ENCODE measurements at places on chromosomes 5 and 9.

GRCh38 chr9:108746001-108746400, 109.8 kb downstream of the ACTL7B start:
- DNase-seq, result no peak

DNA sequence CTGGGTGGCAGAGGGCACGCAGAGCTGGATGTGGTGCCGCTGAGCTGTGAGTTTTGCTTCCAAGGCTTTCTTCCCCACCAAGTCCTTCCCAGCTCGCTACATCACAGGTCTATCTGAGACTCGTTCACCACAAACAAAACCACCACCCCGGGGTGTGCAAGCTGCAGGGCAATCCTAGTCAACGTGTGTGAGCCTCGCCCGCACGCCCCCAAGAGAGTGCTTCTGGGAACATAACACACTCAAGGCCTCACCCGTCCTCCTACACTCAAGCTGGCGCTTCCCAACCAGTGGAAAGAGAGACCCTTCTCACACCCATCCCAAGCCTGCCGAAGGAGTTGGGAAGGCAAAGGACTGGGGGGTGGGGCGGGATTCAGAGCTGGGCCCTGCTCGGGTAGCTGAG, 10.6 kb downstream of the SNAPC4 start:
- no peak for DNase-seq

- DNase-seq, result no peak
These were observed 128.2 kb upstream of the SEMA6A start for GRCh38 chr5:116702776-116703175.

- no peak for DNase-seq
These were observed 16.8 kb downstream of the STXBP1 start for GRCh38 chr9:127628758-127629467.

- DNase-seq, result no peak
These were observed 487.7 kb downstream of the SEMA5A start for GRCh38 chr5:9058161-9058560.

Measured in esophagus squamous epithelium (tissue), 5 donors.